ENCODE measurements at places on chromosomes 7 and 10. TPM values are rescaled to one million over a fixed set of nuclear protein-coding genes. Genes with fewer than 3 reads are reported as not detected.

TMEM140 gene
- total RNA-seq: 15.0 TPM

GRCh38 chr7:82442492-82443035 lies 1.0 kb downstream of the CACNA2D1 start:
- peak overlapping the region; percentile 94 for H3K4me3 ChIP-seq
- no peaks in the 10 kb centered on the region for H3K36me3 ChIP-seq
- H3K4me1 ChIP-seq: no peaks in the 10 kb centered on the region

GRCh38 chr10:10367264-10367663 lies 650.4 kb upstream of the CELF2 start:
- H3K27ac ChIP-seq: no peak overlapping the region
- no peaks in the 10 kb centered on the region for H3K4me1 ChIP-seq
- no peak overlapping the region for H3K4me3 ChIP-seq

GRCh38 chr10:110241407-110241806 lies 34.0 kb downstream of the MXI1 start:
- no peak overlapping the region for H3K4me3 ChIP-seq
- peaks cover 8% of the 10 kb centered on the region for H3K4me1 ChIP-seq
- H3K36me3 ChIP-seq: peaks cover 5% of the 10 kb centered on the region
- H3K27ac ChIP-seq: no peak overlapping the region

GRCh38 chr7:113199841-113200240 lies 81.5 kb upstream of the SMIM30 start:
- H3K27me3 ChIP-seq: no peaks in the 10 kb centered on the region
- no peak for DNase-seq
- no peaks in the 10 kb centered on the region for H3K4me1 ChIP-seq
- H3K27ac ChIP-seq: no peak overlapping the region

DNA sequence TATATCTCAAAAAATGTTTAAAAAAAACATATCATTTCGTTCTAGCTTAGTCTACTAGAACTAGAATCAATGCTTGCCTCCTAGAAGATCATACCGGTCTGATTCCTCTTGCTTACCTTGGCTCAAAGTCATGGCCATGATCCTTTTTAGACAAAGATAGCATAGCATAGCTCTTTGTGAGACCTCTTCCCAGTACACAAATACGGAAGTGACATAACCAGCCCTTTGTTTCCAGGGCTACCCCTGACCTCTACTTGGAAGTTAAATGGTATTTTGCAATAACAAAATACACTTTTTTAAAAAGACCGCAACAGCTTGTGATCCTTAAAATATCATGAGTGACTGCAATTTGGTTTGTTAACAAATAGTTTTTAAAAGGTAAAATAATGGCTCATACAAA lies 130.7 kb upstream of the NOBOX start:
- no peak overlapping the region for H3K27ac ChIP-seq
- no peaks in the 10 kb centered on the region for H3K36me3 ChIP-seq
- H3K27me3 ChIP-seq: no peaks in the 10 kb centered on the region
- H3K4me1 ChIP-seq: no peaks in the 10 kb centered on the region

CUBN gene
- total RNA-seq: 1.1 TPM

RNF148 gene
- 1.2 TPM for total RNA-seq

- H3K27ac ChIP-seq: no peak overlapping the region
- H3K27me3 ChIP-seq: no peaks in the 10 kb centered on the region
- H3K36me3 ChIP-seq: no peaks in the 10 kb centered on the region
- no peak overlapping the region for H3K4me3 ChIP-seq
Measured at GRCh38 chr10:103473261-103473671, 5.8 kb downstream of the CALHM3 start.

- H3K36me3 ChIP-seq: no peaks in the 10 kb centered on the region
- no peak overlapping the region for H3K27ac ChIP-seq
- no peak overlapping the region for H3K4me3 ChIP-seq
- H3K4me1 ChIP-seq: peaks cover 7% of the 10 kb centered on the region
- DNase-seq: no peak
- no peaks in the 10 kb centered on the region for H3K27me3 ChIP-seq
Measured at GRCh38 chr10:78382772-78383171, 349.1 kb downstream of the RPS24 start.

DNA sequence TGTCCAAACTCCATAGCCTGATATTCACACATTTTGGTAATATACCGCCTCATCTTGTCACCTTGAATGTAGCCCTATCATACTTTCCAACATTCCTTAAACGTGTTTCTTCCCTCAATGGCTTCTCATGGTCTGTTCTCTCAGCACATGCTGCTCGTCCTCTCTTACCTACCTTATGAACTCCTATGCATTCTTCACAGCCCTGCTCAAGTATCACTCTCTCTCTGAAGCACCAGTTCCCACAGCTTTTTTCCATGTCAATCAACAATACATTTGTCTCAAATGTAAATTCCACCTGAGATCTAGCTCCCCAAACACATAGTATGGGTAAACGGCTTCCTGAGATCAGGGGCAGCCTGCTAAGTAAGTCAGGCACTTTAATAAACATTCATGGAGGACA lies 85.2 kb upstream of the ZMIZ1 start:
- H3K4me1 ChIP-seq: peaks cover 17% of the 10 kb centered on the region
- H3K27me3 ChIP-seq: no peaks in the 10 kb centered on the region
- no peak overlapping the region for H3K27ac ChIP-seq

ITGB8 gene
- total RNA-seq: 19.3 TPM

DNA sequence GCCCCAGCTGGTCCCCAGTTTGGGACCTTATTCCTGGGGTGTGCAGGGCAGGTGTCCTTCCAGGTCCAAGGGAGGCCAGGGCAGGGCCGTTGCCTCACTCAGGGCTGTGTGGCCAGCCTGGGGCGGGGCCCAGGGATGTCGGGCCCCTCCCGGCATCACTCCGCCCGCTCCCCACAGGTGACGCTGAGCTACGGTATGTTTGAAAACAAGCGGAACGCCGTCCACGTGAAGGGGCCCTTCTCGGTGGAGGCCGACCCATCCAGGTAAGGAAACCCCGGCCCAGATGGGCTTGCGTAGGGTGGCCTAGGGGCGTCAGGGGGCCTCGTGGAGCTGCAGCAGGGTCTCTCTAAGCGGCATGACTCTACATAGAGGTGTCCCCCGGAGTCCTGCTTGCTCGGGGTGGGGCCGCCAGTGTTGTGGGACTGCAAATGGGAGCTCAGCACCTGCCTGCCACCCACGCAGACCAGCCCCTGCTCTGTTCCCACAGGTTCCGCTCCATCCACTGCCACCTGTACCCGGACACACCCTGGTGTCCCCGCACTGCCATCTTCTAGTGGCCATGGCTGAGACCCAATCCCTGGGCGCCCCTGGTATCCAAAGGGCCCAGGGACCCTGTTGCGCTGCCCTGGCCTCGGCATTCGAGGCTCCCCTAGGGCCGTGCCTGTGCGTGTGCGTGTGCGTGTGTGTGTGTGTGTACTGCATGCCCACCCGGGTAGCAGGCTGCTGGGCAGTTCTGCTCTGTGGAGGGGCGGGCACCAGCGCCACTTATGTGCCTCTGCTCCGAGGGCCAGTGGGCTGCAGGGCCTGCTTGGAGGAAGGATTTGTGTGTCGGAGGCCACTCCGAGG lies 7.3 kb downstream of the LFNG start:
- no peak overlapping the region for H3K4me3 ChIP-seq
- DNase-seq: no peak
- peaks cover 81% of the 10 kb centered on the region for H3K27me3 ChIP-seq

INMT gene
- total RNA-seq: 39.6 TPM

DNA sequence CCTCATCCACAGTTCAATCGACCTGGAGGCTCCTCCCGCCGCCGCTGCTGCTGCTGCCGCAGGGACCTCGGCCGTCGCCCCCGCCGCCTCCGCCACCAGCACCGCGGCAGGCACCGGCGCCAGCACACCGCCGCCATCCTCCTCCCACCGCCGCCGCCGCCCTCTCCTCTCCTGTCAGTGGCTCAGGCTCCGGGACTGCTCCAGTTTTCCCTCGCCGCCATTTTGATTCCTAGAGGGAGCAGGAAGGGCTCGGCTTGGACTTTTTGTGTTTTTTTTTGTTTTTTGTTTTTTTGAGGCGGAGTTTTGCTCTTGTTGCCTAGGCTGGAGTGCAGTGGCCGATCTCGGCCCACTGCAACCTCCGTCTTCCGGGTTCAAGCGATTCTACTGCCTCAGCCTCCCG lies 3.0 kb upstream of the MCM10 start:
- H3K27me3 ChIP-seq: no peaks in the 10 kb centered on the region
- no peak for DNase-seq
- no peaks in the 10 kb centered on the region for H3K36me3 ChIP-seq
- H3K4me3 ChIP-seq: no peak overlapping the region
- H3K4me1 ChIP-seq: peaks cover 14% of the 10 kb centered on the region

DNA sequence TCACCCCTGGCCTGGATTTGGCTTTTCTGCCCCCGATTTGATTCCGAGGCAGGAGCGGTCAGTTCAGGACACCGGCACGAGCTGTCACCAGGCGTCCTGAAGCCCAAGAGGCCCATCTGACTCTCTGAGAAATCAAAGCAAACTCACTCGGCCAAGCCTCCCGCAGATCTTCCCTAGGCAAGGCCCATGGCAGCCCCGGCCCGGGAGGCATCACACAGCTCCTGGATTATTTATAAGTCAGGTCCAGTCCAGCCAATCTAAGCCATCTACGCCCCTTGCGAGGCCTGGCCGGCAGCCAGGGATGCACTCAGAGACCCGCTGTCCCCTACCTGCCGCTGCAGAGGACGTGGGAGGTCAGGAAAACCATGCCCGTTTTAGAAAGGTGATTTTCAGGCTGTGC lies 87.3 kb upstream of the DIP2C start:
- H3K27ac ChIP-seq: no peak overlapping the region
- DNase-seq: no peak
- no peaks in the 10 kb centered on the region for H3K36me3 ChIP-seq
- no peaks in the 10 kb centered on the region for H3K4me1 ChIP-seq
- H3K4me3 ChIP-seq: no peak overlapping the region

SPDYE1 gene
- total RNA-seq: not detected

GRCh38 chr10:3526727-3527501 lies 258.1 kb downstream of the KLF6 start:
- H3K27me3 ChIP-seq: no peaks in the 10 kb centered on the region
- H3K4me3 ChIP-seq: no peak overlapping the region
- peaks cover 28% of the 10 kb centered on the region for H3K4me1 ChIP-seq
- no peak for DNase-seq

POLR2J2 gene
- 1.5 TPM for total RNA-seq

DNA sequence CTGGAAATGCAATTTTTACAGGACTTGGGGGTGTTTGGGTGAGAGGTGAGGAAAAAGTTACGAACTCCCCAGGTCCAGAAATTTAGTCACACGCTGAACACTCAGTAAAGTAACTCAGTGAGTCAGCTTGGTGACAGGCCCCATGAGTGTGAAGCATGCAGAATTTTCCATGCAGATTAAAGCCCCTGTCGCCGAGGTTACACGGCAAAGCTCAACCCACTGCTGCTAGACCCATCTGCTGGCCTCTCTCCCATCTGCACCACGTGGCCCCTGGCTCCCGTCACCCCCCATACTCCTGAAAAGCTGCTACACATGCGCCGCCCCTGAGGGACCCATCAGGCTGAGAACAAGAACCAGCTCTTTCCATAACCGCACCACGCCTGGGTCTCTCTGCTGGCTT lies 7.0 kb upstream of the MMP21 start:
- H3K27ac ChIP-seq: no peak overlapping the region
- no peaks in the 10 kb centered on the region for H3K36me3 ChIP-seq
- DNase-seq: no peak
- no peak overlapping the region for H3K4me3 ChIP-seq

GRCh38 chr10:116178086-116178605 lies 94.9 kb downstream of the GFRA1 start:
- H3K27me3 ChIP-seq: no peaks in the 10 kb centered on the region
- no peaks in the 10 kb centered on the region for H3K4me1 ChIP-seq
- no peaks in the 10 kb centered on the region for H3K36me3 ChIP-seq
- no peak overlapping the region for H3K27ac ChIP-seq

GRCh38 chr10:129968853-129969183 lies 4.7 kb upstream of the EBF3 start:
- no peak overlapping the region for H3K27ac ChIP-seq
- H3K27me3 ChIP-seq: peaks cover 98% of the 10 kb centered on the region
- peak; percentile 64 for DNase-seq
- H3K4me3 ChIP-seq: peak overlapping the region; percentile 18
- H3K36me3 ChIP-seq: no peaks in the 10 kb centered on the region

HPSE2 gene
- 4.9 TPM for total RNA-seq

- no peaks in the 10 kb centered on the region for H3K36me3 ChIP-seq
- no peak overlapping the region for H3K27ac ChIP-seq
- no peaks in the 10 kb centered on the region for H3K27me3 ChIP-seq
- H3K4me3 ChIP-seq: no peak overlapping the region
- no peak for DNase-seq
Measured at GRCh38 chr10:96495544-96495943, 18.2 kb downstream of the TLL2 start.

DNA sequence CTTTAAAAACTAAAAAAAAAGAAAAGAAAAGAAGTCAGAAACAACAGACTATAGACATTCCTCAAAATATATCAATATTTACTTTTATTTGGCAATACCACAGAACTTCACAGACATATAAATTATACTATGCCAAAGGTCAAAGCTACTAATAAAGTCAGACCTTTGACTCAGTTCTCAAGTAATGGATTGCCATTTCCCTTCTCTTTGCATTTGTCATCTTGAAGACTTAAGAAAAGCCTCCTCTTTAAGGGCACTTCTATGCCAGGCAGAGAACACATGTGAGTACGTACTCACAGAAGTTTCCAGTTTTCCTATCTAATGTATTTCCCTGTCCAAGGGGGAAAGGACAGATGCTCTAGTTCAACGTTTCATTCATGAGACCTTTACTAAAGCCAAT lies 37.6 kb downstream of the TNPO3 start:
- H3K4me3 ChIP-seq: no peak overlapping the region
- H3K4me1 ChIP-seq: no peaks in the 10 kb centered on the region
- H3K36me3 ChIP-seq: peaks cover 27% of the 10 kb centered on the region
- DNase-seq: no peak
- H3K27ac ChIP-seq: no peak overlapping the region
- H3K27me3 ChIP-seq: no peaks in the 10 kb centered on the region

- no peak for DNase-seq
- H3K27ac ChIP-seq: no peak overlapping the region
- H3K4me1 ChIP-seq: no peaks in the 10 kb centered on the region
- H3K27me3 ChIP-seq: no peaks in the 10 kb centered on the region
- H3K4me3 ChIP-seq: no peak overlapping the region
Measured at GRCh38 chr7:81669476-81670105, 100.3 kb downstream of the HGF start.

MAT1A gene
- not detected for total RNA-seq

DNA sequence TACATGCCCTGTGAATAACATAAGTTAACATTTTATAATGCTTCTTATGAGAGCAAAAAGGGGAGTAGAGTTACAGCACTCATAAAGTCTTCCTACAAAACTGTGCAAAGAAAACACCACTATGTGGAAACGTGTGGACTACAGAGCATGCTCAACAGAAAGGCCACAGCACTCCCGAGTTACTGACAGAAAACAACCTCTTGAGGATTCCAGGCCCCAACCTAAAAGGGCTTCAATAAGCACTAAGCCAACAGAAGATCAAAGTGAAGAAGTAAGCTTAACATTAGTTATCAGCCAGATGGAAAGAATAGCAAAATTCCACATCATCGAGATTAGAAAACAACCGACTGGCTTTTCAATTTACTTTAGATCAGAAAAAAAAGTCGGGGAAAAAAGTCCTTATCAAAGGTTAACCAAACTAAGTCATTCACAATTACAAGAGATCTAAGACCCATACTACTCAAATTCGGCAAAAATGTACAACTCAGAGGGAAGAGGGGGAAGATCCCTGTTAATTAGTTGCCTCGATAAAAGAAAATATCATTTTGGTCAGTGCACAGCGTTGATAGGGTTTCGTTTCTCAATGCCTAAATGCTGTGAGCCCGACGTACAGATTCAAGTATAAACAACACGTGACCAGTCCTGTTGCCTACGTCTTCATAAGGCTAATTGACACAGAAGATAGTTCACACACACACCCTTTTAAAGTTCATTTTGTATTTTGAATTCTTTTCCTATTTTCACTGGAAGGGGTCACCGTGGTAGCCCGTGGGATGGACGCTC lies 1.4 kb downstream of the KBTBD2 start:
- H3K4me1 ChIP-seq: peaks cover 34% of the 10 kb centered on the region
- peak overlapping the region; percentile 100 for H3K27ac ChIP-seq
- H3K36me3 ChIP-seq: no peaks in the 10 kb centered on the region
- peak overlapping the region; percentile 55 for H3K4me3 ChIP-seq
